ENCODE measurements at places on chromosomes 4 and X.

GRCh38 chrX:11412715-11413623 lies 119.8 kb downstream of the AMELX start:
- no peak for DNase-seq

DNA sequence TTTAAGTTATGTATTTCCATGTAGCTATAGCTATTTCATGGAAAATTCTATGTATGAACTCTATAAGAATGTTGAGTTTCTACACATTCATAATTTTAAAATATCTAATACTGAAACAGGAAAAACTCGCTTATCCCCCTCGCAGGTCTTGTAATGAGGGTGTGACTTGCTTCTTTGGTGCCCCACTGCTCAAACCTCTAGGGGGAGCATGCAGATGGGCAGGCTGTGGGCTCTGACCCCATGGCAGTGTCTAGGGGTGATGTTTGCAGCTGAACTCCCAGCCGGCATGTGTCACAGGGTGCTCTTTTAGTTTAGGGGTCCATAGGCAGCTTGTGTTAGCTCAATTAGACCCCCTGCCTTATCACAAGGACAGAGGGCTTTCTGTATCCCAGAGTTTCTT lies 1825.7 kb upstream of the ADGRL3 start:
- DNase-seq = no peak

DNA sequence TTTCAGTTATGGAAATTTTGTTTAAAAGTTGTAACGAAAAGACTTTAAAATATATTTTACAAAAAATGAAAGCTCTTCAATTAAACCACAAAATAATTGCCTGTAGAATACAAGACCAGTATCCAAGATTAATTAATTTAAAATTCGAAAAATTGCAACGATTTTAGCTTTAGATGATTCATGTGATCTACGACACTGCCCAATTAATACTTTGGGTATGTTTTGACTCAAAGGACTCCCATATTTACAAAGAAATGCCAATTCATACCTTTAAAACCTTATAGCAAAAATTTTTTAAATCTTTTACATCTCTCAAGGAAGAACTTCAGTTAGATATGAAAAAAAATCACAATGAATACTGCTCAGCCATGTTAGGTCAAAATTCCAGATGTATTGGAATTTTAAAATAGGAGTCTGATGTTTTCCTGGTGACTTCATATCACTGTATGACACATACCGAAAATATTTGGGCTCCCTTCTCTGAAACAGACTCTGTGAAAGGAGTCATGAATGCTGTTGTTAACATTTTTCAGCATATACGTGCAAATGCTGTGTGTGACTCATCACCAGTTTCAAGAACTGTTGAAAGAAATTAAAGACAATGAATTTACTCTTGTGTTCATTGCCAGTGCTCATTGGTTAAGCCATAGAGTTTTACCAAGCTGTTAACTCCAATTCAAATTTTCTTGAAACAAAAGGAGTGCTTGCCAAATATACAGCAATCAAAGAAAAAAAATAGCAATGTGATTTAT lies 13.8 kb upstream of the SMS start:
- peak; percentile 99 for DNase-seq

GRCh38 chr4:108163351-108163750 lies 5.4 kb downstream of the LEF1 start:
- DNase-seq = no peak
